ENCODE measurements at places on chromosomes 13 and 19.

GRCh38 chr13:94860981-94861407 is 148.6 kb upstream of the SOX21 start:
- no peak for DNase-seq

DNA sequence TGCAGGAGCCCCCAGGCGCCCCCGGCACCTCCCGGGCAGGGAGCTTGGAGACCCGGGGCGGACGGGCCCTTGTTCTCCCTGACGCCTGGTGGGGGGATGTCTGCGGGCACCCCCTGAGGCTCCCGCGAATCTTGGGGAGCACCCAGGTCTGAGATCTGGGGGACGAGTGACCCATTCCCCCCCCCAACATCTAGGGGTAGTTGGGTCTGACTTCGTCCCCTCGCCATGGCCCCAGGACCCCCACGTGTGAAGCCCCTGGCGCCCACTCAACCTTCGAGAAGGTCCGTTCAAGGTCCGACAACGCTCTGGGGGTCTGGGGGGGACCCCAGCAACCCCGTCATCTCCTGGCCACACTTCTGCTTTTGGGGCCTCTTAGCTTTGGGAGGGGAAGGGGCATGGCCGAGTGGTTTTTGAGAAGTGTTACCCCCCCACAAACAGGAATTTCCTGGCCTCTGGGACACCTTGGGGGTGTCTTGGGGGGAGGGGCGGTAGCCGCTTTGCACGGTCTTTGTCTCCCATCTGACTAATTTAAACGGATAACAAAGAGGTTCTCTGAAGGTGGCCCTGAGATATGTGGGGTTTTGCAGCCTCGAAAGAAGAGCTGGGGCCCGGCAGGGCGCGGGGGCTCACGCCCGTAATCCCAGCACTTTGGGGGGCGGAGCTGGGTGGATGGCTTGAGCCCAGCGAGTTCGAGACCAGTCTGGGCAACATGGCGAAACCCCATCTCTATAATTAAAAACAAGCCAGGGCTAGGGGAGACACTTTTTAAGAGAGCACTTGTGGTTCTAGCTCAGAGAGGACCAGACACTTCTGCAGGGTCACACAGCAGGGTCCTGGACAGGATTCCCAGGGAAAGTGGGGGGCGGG is 608 bp downstream of the CNN2 start:
- no peak for DNase-seq

DNA sequence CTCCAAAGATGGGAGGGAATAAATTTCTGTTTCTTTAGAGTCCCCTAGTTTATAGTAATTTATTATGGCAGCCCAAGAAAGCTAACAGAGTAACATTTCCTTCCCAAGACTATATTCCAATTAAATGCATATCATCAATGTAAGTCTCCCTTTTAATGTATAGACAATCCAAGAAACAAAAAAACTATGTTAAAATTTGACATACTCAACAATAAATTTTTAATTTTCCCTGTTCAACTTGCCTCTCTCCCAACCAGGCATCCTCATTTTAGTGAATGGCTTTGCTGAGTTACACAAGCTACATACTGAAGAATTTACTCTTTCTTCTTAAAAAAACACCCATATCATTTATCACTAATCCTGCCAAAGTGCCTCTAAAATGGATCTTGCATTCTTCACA is 1357.7 kb downstream of the PCDH9 start:
- DNase-seq: no peak

DNA sequence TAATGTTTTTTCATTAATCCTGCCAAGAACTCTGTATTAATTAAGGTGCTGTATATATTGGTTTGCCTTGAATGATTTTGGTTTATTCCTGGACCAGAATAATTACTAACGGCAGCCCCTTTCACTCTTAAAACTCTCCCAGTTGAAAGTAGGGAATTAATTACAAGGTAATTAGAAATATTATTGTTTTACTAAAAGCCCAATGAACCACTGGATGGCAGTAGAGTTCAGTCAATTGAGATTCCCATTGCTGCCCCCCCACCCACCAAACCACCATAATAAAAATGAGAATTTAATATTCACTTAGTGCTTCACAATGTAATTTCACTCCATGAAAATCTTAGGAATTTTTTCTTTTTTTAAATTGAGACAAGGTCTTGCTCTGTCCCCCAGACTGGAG is 13.7 kb downstream of the WBP4 start:
- no peak for DNase-seq

- DNase-seq: no peak
These were observed 27.0 kb downstream of the SAE1 start for GRCh38 chr19:47157431-47158321.

- DNase-seq: no peak
These were observed 665 bp downstream of the ZNF347 start for GRCh38 chr19:53158119-53158656.

GRCh38 chr13:43831088-43831487 is 44.3 kb upstream of the ENOX1 start:
- DNase-seq: no peak

DNA sequence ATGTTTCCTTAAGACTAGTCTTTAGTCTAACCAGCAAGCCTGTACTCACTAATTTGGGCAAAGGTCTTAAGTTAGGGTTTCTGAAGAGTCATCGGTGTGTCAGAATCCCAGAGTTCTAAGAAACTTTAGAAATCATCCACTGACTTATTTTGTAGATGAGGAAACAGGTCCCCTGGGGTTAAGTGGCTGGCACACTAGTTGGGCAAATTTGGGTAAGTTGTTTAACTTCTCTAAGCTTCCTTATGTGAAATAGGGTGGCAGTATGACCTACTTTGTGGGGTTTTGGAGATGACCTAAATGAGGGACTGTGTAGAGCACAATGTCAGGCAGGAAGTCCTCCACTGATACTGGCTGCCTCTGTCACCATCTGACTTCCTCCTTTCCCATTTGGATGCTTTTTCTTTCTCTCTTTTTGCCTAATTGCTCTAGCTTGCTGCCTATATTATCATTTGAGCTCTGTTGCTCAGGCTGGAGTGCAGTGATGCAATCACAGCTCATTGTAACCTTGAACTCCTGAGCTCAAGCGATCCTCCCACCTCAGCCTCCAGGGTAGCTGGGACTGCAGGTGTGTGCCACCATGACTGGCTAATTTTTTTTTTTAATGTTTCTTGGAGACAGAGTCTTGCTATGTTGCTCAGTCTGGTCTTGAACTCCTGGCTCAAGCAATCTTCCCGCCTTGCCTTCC is 2.3 kb downstream of the ADGRE3 start:
- DNase-seq: no peak

- no peak for DNase-seq
These were observed 211.8 kb downstream of the PCCA start for GRCh38 chr13:100300708-100301107.

DNA sequence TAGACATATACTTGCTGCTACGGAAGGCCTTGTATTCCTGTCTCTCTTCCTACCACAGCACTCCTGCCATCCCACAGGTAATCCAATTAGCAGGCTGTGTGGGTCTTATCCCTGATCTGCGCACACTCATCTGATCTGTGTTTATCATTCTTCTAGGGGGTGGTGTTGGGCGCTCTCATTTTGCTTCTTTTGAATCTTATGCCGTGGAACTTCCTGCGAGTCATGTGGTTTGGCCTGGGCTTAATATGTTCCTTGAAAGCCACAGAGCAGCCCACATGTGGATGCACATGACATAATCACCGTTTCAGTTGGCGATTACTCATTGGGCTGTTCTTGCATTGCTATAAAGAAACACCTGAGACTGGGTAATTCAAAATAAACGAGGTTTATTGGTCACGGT is 7.5 kb downstream of the RASA3 start:
- DNase-seq: no peak

DNA sequence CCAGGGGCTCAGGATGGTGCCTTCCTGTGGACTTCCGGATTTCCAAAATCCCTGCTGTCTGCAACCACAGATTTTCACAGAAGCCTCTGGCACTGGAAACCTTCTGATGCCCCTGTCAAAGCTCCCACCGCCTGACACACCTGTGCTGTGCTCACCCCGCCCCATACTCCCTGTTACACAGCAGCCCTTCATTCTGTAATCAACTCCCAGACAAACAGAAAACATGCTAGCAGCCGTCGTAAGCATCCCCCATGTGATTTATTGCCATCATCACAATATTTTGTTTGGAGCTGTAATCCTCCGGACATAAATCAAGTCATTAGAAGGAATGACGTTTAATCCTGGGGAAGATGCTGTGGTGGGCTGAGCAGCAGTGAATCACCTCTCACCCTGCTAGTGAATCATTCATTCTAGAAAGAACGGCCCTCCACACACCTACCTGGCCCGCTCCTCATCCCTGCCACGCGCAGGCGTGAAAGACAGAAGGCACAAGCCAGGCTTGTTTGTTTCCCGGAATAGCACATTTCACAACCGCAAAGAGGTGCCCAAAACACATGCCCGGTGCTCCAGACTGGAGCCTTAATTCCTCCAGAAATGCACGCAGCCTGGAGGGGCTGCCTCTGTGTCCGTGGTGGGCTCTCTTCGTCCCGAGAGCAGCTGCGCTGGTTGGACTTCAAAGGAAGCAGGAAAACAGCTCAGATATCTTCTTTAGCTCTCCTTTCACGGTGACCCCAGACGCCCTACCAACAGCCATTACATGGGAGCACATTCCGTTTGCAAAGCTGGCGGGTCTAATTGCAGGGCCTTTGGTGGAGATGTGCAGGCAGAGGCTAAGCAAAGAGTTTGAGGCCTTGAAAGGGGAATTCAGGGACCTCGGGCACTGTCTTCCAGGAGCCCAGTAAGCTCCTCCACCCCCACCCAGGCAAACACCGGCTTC is 41.3 kb upstream of the KCTD15 start:
- no peak for DNase-seq

DNA sequence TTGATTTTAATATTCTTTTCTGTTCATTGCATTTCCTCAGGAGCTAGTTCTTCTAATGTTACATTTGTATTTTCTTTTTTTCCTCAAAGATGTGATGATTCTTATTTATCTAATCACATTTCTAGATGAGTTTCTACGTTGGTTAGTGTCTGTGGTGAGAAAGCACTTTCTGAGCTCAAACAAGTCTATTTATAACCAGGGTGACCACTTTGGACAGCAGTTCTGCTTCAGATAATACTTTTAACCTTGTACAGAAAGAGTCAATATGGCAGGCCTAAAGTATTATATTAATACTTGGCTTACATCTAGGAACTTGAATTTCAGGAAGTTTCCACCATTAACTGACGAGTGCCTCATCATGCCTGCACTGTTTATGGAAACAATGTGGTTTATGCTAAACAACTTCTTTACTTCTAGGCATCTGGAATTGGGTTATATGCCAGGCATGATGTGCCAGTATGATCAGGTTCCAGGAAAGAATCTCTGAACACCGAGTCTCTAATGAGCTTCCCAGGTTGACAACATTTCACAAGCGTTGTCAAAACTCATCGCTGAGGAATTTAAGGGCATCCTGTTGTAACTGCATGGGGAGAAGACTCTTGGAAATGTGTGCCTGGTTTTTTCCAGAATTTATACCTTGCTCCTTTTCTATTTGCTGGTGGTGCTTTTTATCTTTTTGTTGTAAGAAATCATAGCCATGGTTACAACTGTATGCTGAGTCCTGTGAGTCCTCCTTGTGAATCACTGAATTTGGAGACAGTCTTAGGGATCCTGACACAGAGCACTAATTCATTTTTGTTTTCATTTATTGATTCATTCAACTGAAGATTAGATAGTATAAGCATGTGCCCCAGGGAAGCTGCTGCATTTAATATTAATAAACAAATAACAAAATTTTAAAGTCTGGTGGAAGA is 344.4 kb upstream of the PCDH9 start:
- DNase-seq: no peak

GRCh38 chr13:101092985-101093384 is 323.3 kb downstream of the NALCN start:
- no peak for DNase-seq

DNA sequence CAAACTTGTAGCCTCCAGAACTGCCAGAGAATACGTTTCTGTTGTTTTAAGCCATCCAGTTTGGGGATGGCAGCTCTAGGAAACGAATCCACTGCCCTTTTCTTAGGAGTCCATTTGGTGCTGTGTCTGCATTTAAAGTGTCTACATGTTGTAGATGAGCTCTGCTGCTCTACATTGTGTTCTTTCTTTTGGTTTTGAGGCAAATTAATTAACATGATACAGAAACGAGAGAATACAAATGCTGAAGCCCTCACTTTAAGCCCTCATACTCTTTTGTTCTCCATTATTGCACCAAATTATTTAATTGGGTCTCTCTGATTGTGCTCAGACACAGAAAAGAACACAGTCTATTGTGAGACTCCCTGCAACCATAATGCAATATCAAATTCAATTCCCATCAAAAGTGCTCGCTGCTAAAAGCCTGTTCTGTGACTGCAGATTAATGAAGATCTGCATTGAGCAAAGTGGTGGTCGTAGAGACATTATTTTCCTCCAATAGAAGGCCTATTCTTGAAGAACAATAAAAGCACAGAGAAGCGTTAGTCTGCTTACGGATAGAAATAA is 166.3 kb upstream of the SOX21 start:
- no peak for DNase-seq

DNA sequence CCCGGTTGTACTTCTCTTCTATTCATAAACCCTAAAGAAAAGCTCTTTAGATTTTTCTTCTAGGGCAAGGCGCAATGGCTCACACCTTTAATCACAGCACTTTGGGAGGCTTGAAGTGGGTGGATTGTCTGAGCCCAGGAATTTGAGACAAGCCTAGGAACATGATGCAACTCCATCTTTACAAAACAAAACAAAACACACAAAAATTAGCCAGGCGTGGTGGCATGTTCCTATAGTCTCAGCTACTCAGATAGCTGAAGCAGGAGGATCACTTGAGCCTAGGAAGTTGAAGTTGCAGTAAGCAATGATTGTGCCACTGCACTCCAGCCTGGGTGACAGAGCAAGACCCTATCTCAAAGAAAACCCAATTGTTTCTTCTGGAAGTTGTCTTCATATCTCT is 240.3 kb downstream of the SHISA2 start:
- no peak for DNase-seq

DNA sequence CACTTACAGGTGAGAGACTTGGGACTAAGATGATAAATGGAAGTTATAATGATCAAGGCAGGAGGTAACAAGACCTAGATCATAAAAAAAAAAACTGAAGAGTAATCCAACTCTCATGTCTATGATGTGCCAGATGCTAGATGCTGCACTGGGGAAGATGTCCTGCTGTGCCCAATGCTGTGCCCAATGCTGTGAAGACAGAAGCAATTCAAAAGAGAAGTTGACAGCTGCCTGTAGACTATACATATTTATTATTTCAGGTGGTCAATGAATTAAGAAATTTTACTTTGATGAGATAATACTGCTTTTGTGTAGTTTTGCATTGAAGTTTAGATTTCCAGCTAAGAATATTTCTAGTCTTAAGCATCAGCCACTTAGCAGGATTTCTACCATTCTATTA is 21.5 kb downstream of the VWA8 start:
- no peak for DNase-seq

DNA sequence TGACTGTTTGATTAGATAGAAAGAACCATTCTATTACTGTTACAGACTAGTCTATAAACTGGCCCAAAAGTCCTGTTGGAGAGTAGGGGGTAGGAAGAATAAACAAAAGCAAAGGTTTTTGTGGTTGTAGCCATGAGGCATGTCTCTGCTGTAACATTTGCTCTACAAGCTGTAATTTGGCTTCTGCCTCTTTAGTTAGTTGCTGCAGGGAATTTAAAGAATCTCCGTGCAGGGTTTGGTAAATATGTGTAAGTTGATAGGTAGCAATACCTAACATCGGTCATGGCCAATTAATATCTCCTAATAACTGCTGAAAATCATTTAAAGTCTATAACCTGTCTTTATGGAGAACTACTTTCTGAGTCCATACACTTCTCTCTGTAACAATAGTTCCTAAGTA is 13.0 kb downstream of the FPR3 start:
- DNase-seq: no peak

GRCh38 chr13:112964971-112965492 is 4.0 kb upstream of the MCF2L start:
- no peak for DNase-seq

All from NCI-H187 treated with DMSO at 0.1 percent for 48 hours (cell line).